ENCODE measurements at places on chromosomes 1 and 21.

GRCh38 chr1:52235646-52236045, 93.8 kb downstream of the ZFYVE9 start:
- no peak for DNase-seq

DNA sequence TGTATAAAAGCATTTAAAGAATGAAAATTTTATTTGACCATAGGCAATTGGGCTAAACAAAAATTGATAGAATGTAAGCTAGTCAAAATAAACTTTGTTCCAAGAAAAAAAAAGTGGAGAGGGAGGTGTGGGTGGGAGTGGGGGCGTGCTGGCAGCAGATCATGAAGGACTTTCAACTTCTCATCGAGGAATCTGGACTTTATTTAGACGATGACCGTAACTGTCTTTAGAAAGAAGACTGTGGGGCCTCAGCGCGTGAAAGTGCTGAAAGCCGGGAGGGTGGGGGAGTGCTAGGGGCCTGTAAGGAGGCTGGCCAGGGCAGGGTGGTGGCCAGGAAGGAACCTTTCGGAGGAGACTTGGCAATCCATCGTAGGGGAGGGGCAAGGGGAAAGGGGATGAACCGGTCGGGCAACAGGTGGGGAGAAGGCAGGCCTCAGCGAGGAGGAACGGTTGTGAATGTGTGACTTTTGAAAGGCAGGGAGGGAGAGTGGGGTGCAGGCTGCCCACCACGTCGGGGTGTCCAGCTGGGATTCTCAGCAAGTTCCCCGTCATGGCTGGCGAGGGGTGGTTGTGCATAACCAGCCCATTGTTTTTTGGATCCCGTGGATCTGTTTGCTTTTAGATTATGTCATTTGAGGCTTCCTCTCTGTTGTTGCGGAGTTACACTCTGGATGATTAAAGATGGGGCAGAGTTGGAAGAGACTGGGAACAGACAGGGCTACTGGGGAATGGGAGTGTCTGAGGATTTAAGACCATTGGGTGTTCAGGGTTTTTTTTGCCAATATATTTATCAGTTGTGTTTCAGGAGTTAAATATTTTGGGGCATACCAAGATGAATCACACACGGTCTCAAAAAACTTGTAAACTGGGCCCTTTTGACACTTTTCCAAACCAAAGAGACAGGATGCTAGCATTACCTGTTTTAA, 35.5 kb downstream of the HUNK start:
- DNase-seq, result no peak

DNA sequence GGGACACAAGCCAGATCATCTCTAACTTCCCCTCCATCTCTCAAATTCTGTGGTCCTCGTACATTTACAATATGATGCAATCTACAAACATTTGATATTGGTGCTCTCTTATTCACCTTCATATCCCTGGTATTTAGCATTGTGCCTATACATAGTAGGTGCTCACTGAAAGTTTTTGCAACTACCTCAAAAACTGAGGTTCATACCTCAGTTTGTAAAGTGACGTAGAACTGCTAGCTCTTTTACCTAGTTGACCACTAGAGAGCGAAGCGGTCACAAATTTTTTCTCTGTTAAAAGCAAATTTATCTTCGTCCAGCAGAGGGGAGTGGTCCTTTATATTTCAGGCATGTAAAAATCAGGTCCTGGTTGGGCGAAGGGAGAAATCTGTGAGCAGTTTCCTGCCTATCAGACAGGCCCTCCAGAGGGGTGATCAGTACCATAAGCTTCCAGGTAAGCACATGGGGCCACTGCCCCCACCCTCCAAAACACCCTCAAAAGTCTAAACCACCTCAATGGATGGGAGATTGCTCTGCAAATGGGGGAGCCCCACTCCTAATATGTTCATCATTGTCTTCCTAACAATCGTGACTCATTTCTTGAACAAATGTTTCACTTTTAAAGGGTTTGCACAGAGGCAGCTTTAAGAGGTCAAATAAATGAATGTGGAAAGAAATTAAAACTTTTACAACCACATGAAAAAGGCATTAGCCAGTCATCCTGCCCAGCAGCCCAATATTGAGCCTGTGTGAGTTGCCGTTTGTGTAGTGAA, 10.6 kb upstream of the HLCS start:
- DNase-seq, result peak; percentile 63

DNA sequence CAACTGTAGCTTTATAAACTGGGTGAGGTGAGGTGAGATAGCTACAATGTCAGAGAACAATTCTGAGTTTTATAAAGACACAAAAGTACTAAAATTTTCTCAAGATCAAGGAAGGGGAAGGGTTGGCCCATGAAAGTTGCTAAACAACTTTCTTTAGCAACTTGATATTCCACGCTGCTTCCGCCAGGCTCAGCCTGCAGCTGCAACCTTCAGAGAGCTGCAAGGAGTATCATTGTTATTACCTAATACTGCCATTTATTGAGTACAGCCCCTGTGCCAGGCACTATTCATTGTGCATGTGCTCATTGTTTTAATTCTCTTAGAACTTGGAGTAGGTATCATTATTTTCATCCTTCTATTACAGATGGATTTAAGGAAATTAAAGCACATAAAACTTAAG, 34.1 kb upstream of the SUCO start:
- no peak for DNase-seq

DNA sequence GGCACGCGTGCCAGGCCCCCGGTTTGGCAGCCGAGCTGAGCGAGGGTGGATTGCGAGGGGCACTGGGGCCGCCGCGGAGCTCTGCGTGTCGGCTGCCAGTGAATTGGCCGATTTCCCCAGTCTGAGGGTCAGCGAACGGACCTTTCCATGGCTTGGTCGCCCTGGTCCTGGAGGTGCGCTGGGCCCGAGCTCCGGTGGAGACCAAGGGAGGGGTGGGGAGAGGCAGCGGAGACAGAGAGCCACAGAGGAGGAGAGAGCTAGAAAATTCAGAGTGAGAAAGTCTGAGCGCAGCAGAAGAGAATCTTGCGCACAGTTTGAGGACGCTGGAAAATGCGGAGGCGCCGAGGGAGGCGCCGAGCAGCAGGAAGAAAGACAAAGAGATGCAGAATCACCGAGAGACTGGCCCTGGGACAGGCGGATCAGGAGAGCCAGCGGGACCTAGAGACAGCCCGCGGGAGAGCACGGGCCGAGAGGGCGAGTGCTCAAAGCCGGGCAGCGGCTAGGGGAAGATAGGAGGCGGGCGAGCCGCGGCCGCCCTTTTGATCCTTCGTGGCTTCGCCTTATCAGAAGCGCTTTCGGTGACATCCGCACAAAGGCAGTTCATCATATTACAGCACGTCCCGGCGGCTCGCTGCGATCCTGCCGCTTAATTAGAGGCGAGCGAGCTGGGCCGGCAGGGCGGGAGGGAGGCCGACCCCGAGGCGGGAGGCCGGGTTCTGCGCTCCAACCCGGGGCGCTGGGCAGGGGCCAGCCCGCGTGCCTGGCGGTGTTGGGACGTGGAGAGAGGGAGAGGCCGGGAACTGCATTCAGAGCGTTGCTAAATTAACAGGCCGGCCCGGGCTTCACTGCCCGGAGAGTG, 12.7 kb downstream of the PAX7 start:
- no peak for DNase-seq

- DNase-seq, result no peak
These were observed 12.3 kb downstream of the BTBD19 start for GRCh38 chr1:44820328-44821239.

GRCh38 chr21:16579538-16579937, 849.8 kb downstream of the USP25 start:
- DNase-seq, result no peak

DNA sequence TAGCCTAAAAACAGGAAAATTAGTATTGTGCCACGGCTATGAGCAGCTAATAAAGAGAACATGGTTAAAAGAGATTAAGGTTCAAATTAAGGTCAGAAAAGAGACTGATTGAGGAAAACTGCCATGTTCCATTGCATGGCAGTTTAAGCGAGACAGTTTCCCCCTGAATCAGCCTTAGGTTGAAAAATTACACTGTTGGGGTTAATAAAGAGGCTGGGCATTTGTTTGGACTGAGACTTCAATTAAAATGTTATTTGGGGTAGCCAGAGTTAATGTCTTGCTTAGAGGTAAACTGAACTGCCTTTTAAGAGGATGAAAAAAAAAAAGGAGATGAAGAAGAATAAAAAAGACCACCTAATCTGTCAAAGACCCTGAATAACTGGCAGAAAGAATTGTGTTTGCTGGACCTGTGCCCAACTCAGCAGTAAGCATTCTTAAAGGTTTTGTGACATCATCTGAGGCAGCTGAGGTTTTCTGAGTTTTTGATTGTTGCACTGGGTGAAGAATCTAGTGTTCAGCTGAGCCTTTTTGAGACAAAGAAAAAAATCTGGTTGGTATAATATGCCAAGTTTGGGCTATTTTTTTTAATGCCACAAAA, 17.7 kb upstream of the PROX1 start:
- DNase-seq, result no peak

- peak; percentile 17 for DNase-seq
These were observed 34.3 kb upstream of the PPP1R15B start for GRCh38 chr1:204445860-204446412.
